NCI-H748 treated with DMSO at 0.1 percent for 48 hours (cell line): ENCODE measurements at places on chromosomes 2 and 18.

- no peak for DNase-seq
These were observed 392.6 kb upstream of the CHST9 start for GRCh38 chr18:27577752-27578151.

- no peak for DNase-seq
These were observed 174.1 kb downstream of the CDH7 start for GRCh38 chr18:65924904-65925303.

DNA sequence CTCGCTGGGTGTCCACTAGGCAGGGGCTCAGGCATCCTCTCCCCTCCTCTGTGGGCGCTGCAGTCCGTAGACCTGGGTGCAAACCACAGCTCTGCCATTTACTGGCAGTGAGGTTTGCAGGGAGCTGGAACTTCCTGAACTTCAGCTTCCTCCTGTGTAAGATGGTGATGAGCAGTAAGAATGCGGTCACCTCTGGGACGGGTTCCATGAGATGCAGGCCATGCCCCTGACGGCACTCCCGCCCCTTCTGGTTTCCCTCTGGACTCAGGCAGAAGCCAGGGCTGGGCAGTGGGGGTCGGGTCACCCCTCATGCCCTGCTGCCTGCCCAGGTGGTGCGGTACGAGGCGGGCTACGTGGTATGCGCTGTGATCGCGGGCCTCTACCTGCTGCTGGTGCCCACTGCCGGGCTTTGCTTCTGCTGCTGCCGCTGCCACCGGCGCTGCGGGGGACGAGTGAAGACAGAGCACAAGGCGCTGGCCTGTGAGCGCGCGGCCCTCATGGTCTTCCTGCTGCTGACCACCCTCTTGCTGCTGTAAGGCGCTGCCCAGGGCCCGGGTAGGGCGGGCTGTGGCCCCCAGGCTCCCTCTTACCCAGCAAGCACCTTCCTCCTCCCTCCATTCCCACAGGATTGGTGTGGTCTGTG is 1.5 kb downstream of the PROM2 start:
- DNase-seq = no peak

GRCh38 chr18:4309227-4309626 is 145.9 kb downstream of the DLGAP1 start:
- no peak for DNase-seq

- DNase-seq = no peak
These were observed 284.1 kb downstream of the PHLPP1 start for GRCh38 chr18:62999392-62999791.

- no peak for DNase-seq
These were observed 440.4 kb upstream of the CDH20 start for GRCh38 chr18:60892855-60893254.

- no peak for DNase-seq
These were observed 150.6 kb downstream of the RIF1 start for GRCh38 chr2:151560289-151560688.

DNA sequence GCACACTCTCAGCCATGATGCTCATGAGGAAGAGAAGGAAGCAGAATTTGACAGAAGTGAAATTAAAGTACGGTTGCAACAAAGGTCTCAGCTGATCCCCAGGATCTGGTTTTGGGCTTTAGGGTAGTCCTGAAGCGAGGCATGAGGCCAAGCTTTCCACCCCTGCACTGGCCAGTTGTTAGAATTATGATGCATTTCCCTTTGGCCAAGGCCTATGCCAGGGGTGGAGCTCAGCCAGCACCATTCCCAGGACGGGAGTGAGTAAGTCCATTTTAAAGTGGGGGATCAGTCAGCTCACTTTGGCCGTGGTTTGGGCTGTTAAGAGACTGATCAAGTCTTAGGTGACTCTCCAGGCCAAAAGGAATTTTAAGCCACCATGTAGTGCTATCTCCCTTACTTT is 314.5 kb upstream of the MMADHC start:
- no peak for DNase-seq

DNA sequence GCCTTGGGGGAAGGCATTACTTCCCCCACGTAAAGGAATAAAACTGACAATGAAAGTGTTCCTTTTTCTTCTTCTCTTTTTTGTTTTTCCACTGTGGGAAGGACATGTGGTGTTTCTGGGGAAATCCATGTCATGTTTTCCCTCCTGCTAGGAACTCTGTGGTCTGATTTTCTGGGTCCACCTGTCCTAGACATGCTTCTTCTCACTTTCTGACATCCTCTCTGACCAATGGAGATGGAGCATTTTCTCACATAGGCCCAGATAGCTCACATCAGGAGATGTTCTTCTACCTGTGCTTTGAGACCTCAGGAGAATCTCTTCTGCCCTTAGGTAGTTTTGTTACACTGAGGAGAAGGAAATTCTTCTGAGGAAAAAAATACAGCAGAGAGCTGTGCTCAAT is 252.0 kb upstream of the SIX3 start:
- no peak for DNase-seq

GRCh38 chr2:26521054-26521912 is 43.4 kb upstream of the OTOF start:
- DNase-seq = no peak

- DNase-seq = no peak
These were observed 622.3 kb downstream of the ADCYAP1 start for GRCh38 chr18:1526991-1527390.

GRCh38 chr2:190695739-190696138 is 46.9 kb downstream of the NAB1 start:
- DNase-seq = no peak

DNA sequence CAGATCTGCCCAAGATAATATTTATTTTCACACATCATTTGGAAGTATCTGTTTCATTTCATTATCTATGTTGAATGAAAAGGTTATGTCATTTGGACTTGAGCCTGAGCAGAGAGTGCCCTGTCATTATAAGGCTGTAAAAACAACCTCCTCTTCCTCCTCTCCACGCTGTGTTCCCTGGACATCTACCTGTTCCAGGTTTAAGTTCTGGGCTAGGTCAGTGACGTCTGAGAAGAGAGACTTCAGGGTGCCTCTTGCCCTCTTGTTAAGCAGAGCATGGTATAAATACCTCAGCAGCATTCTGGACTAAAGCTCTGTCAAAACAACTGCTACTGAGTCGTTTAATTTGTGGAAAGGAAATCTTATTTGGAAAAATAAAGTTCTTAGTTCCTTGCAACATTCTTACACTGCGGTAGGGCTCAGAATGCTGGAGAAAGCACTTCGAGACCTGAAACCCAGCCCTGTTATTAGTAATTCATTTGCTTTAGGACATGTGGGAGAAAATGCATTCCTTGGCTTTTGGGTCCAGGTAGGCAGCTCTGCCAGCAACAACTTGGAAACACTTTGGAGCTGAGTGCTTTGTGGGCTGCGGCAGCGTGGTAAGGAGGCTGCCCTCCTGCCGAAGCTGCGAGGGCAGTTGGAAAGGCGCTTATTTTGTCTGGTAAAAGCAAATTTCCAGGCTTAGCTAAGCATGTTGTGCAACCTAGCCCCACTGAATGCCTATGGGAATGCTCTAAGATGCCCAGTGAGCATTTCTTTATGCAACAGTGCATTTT is 91.8 kb upstream of the NEDD4L start:
- no peak for DNase-seq

DNA sequence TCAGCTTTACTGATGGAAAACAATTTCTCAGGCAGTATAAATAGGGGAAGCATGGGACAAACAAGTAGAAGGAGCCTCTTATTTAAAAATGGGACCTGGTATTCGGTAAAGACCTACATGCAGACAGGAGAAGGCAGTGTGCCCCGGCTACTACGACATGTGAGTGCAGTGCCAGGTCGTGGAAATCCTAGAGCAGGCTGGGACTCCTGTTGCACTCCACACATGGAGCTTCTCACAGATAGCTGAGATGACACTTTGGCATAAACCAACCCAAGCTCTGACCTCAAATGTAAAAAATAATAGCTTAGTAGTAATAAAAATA is 885 bp upstream of the DSEL start:
- DNase-seq = peak; percentile 36

DNA sequence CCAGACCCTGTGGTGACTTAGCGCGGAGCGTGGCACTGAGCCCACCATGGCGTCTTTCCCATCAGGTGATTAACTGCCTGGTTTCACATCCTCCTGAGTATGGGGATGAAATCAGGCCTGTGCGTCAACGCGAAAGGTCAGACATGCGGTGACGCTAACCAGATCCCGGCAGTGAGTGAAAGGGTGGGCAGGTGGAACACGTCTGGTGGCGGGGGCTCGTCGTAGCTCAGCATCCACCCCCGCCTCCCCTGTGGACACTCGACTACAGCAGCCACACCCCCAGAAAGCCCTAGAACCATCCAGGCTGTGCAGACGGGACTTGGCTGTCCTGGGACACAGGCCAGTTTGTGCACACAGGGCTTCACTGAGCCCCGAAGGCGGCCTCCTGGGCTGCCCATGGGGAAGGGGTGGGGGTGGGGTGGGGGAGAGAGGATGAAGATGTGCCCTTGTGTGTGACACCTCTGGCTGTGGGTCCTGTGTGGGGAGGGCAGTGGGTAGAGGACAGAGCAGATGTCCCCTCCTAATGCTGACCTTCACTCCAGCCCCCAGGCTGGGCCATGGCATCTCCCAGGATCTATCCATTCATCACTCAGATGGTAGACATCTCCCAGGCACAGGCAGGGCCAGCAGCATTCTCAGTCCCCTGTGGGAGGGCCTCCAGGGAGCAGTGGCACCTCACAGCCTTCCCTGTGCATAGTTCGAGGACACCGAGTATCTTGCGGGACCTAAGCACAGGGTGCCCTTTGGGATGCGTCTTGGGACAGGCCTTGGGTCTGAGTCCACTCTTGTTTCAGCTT is 27.5 kb downstream of the RAMP1 start:
- no peak for DNase-seq

DNA sequence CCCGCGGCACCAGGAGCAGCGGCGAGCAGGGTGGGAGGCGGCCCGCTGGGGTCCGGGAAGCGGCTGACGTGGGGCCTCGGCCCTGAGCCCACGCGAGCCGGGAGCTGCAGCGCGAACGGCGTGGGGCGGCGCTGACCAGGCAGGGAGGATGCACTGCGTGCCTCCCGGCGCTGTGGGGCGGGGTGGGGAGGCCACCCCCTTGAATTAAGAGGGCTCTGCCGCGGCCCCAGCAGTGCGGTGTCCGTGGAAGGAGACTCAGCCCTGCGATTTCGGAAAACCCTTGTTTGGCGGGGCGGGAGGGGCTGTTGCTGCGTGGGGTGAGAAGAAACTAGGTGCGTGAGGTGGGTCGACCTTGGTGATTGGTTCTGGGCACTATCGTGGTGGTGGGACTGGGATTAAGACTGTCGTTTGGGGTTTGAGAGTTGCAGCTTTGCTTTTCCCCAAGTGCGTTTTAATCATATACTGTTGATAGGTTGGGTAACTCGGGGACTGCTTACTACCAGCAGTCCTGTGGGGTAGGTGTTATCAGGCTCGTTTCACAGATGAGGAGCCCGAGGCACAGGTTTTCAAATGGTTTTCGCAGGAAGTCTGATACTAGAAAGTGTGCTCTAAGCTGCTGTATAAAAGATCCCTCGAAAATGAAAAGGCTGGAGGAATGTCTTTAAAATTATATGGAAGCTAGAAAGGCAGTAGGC is 722 bp downstream of the ACSL3 start:
- DNase-seq = peak; percentile 17

GRCh38 chr2:73908689-73909652 is 16.2 kb downstream of the ACTG2 start:
- no peak for DNase-seq

- no peak for DNase-seq
These were observed 216.6 kb upstream of the DSEL start for GRCh38 chr18:67733088-67733487.

GRCh38 chr2:119694845-119695521 is 16.0 kb downstream of the TMEM177 start:
- DNase-seq = peak; percentile 1

DNA sequence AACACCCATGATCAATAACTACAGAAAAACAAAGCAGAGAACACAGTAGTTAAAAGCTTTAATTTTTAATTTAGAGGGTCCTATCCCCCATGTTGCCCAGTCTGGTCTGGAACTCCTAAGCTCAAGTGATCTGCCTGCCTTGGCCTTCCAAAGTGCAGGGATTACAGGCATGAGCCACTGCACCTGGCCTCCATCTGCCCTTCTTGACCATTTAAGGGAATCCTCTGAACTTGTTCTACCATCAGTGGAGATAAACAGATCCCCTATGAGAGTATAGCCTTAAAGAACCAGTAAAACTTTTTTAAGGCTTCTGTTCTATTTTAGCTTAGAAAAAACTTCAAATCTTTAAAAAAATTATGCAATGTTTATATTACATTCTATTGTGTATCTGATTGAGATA is 13.5 kb upstream of the ATP5MC3 start:
- DNase-seq = no peak

DNA sequence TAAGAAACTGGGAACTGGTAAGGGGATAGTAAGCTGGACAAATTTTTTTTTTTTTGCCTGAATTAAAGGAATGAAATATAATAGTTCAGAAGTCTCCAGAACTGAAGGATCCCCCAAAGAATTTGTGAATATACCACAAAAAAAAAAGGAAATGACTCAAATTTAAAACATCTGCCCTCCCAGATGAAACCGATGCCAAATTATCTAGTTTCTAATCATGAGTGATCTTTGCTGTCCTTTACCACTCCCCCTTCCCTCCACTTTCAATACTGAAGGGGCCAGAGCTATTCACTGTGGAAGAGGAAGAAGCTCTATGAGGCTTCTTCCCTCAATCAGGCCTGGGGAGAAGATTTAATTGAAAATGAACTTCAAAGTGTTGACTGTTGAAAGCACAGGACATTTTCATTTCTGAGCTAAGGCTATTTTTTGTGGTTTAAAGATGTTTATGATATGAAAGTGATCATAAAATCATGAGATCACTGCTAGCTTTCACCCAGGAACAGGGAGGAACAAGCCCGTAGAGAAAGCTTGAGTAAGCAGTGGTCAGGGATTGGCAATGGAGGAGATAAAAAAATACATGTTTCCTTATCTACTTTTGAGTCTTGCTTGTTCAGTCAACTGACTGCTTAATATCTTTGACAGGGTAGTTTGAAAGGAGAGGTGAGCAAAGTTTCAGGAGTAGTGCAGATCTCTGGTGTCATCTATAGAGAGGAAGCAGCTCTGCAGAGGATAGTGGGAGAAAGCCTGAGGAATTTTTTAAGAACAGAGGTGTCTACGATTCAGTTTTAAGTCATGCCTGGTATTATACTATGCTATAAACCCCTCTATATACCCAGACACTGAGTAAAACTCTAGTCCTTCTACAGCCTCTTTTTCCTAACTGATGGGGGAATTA is 409.5 kb upstream of the FIGN start:
- no peak for DNase-seq

GRCh38 chr2:218615868-218616315 is 8.2 kb downstream of the PLCD4 start:
- no peak for DNase-seq

GRCh38 chr2:241564596-241565410 is 6.3 kb downstream of the BOK start:
- no peak for DNase-seq
